ENCODE measurements at places on chromosomes 7 and 10.

GRCh38 chr7:140475747-140476333, 3.5 kb downstream of the MKRN1 start:
- no peak for DNase-seq

GRCh38 chr7:66638309-66639099, 9.8 kb downstream of the KCTD7 start:
- DNase-seq = no peak

GRCh38 chr10:72688208-72688651, 3.7 kb upstream of the MCU start:
- no peak for DNase-seq

- DNase-seq = no peak
Measured at GRCh38 chr7:30841025-30841735, 70.0 kb downstream of the MINDY4 start.

Data from glutamatergic neuron (in vitro differentiated cells).